ENCODE measurements at places on chromosomes 2 and 18.

- DNase-seq = no peak
These were observed 19.2 kb downstream of the DTNA start for GRCh38 chr18:34729264-34729663.

DNA sequence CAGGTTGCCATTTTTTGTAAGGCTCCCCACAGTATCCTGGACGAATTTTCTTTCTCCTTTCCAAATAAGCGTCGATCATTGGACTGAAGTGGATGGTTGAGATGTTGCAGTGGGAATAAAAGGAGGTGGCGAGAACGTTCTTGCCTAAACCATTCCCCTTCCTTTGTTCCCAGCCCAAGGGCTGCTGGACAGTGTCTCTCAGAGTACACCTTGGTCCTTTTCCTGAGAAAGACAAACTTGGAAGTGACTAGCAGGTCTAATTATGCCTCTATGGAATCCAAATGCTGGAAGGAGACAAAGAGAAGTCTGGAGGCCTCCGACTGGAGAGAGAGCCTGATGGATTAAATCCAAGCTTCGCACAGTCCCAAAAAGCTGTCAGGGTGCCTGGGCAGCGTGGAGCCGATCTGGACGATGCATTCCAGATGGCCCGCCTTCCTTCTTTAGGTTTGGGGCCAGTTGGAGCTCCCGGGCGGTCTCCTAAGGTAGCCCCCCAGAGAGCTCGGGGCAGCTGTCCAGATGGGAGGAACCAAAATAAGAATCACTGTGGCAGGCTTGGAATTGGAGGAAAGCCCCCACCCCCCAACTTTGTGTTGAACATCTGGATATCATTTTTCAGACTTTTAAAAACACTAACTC, 186.8 kb downstream of the TMEM247 start:
- no peak for DNase-seq

- DNase-seq = no peak
These were observed 21.0 kb upstream of the PAX3 start for GRCh38 chr2:222319586-222320435.

DNA sequence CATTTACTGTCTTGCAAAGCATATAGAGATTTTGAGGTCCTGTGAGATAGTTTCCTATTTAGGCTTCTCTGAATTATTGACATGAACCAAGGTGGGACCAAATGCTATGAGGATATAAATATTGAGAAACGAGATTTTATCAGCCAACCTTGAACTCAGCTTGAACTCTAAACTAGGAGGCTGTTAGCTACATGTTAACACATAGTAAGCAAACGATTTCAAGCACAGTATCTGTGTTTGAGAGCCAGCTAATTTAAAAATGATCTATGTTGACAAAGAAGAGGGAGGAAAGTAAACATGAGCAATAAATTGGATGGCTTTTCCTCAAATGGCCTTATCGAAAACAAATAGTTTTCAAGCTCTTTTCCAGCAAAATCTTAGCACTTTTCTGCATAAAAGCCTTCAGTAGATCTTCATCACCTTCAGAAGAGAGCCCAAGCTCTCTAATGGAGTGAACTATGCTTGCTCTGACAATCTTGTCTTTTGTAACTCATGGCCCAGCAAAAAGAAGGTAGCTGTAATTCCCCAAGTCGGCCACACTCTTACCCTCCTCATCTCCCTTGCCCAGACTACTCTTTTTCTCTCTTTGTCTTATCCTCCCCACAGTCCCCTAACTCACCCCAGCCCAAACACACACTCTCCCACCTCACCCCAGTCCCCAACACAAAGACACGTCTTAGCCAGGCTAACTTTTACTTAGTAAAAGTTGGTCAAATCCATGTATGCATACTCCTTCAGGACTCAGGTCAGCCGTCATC, 14.7 kb downstream of the CD28 start:
- no peak for DNase-seq

- DNase-seq = no peak
These were observed 254.6 kb downstream of the CDH20 start for GRCh38 chr18:61587865-61588264.

- DNase-seq = no peak
These were observed 178.6 kb upstream of the ZNF804A start for GRCh38 chr2:184419744-184420143.

DNA sequence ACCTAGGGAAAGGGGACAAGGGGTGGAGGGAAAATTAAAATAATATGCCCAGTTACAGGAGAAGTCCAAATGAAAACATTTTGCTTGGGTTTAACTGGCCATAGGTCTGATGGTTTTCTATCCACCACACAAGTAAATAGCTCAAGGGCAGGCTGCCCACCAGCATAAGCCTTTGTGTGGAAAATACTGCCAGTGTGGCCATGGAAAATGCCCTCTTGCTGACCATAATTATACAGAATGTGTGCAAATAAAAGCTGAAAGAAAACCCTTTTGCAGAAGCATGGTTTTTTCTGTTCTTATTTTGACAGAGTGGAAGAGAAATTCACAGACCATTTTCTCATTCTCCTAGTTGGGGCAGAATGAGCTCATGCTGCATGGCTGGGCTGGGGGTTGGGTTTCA, 111.3 kb upstream of the SIX2 start:
- no peak for DNase-seq

GRCh38 chr18:42341423-42341822, 386.4 kb downstream of the PIK3C3 start:
- no peak for DNase-seq

DNA sequence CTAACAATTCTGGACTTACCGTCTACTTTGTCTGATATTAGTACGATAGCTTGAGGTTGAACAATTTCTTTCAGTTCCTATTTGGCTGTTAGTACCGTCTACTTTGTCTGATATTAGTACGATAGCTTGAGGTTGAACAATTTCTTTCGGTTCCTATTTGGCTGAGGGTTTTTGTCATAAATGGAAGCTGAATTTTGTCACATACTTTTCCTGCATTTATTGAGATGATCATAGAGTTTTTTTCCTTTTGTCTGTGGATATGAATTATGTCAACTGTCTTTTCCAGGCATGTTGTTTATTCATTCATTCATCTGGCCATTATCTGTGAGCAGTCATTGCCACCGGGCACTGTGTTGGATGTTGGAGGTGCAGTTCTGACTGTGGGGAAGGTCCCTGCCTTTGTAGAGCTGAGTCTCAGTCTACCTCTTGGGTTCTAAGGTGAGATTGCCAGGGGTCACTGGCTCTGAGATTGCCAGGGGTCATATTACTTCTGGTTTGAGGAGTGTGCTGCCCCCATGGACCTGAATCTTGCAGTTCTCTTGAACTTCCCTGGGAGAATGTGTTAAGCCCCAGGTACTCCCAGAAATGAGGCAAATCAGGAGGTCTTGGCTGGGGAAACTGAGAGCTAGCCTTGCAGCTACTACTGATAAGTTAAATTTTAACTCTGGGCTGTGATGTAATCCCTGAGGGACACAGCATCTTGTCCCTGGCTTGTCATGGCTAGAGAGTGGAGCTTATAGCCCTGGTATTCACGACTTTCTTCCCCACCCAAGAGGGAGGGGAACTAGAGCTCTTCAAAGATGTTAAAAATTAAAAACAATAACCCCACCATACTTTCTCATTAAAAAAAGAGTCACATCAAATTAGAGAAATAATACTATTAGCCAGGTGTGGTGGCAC, 89.1 kb upstream of the MBOAT2 start:
- no peak for DNase-seq

DNA sequence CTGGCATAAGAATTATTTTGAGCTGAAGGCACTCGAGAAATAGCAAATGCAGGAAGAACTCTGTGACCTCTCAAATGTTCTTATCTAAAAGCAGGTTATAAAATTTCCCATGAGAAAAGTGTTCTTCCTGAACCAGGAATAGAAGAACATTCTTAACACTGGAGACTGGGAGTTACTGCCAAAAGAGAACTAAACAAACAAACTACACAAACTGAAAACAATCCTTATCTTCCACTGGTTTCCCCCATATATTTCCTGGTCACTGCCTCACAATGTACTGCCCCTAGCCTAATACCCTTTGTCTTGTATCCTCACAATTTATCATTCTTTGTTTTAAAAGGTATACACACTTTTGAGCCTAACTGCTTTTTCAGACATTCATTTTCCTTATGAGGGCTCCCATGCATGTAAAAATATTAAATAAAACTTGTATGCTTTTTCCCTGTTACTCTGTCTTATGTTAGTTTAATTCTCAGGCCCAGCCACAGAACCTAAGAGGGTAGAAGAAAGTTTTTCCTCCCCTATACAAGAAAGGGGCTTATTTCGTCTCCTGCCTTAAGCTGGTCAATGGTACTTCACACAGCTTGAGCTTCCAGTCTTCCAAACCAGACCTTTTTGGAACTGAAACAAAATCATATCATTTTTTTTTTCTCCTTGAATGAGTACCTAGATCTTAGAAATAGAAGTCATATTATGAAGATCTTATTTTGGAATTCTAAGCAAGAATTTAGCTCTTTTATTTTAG, 110.6 kb downstream of the MSTN start:
- DNase-seq = no peak

- DNase-seq = no peak
These were observed 139.9 kb upstream of the EPAS1 start for GRCh38 chr2:46157072-46157965.

GRCh38 chr2:99974682-99975375, 167.6 kb downstream of the AFF3 start:
- no peak for DNase-seq

DNA sequence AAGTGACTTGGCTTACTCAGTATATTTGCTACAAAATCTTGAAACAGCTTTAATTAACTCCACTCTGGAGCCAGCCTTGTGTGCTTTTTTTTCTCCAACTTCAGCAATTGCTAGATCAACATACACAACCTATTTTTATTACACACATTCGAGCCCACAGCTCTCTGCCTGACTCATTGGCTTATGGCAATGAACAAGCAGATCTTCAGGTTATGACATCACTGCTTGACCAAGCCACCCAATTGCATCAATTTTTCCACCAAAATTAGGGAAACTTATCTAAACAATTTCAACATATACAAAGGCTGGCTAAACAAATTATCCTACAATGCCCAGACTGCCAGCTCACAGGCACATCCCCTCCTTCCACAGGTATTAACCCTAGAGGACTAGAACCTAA, 39.6 kb upstream of the PDK1 start:
- DNase-seq = no peak

GRCh38 chr2:236393101-236393500, 128.9 kb upstream of the ASB18 start:
- DNase-seq = no peak

GRCh38 chr2:188977317-188977716, 3.1 kb downstream of the COL3A1 start:
- DNase-seq = no peak
